COLO829 (cell line): ENCODE measurements at places on chromosomes 6 and 20.

GRCh38 chr20:22887796-22888195, 147.3 kb upstream of the SSTR4 start:
- no peak for DNase-seq

GRCh38 chr20:21377701-21378100, 19.6 kb downstream of the NKX2-4 start:
- no peak for DNase-seq

DNA sequence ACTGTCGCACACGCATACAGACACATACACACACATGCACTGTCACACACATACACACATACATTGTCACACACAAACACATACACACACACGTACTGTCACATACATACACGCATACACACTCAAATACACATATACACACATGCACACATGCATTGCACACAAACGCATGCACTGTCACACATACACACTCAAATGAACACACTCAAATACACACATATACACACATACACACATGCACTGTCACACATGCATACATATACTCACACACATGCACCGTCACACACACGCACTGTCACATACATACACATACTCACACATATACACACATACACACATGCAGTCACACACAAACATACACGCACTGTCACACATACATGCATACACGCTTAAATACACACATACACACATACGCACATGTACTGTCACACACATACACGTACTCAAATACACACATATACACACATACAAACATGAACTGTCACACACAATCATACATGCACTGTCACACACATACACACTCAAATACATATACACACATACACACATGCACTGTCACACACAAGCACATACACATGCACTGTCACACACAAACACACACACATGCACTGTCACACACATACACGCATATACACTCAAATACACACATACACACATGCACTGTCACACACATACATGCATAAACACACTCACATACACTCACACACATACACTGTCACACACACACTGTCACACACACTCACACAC, 548.6 kb upstream of the BTBD3 start:
- no peak for DNase-seq

- DNase-seq = no peak
These were observed 13.0 kb downstream of the DEFB132 start for GRCh38 chr20:270517-270916.

GRCh38 chr6:89494131-89494793, 61.3 kb downstream of the ANKRD6 start:
- DNase-seq = no peak

DNA sequence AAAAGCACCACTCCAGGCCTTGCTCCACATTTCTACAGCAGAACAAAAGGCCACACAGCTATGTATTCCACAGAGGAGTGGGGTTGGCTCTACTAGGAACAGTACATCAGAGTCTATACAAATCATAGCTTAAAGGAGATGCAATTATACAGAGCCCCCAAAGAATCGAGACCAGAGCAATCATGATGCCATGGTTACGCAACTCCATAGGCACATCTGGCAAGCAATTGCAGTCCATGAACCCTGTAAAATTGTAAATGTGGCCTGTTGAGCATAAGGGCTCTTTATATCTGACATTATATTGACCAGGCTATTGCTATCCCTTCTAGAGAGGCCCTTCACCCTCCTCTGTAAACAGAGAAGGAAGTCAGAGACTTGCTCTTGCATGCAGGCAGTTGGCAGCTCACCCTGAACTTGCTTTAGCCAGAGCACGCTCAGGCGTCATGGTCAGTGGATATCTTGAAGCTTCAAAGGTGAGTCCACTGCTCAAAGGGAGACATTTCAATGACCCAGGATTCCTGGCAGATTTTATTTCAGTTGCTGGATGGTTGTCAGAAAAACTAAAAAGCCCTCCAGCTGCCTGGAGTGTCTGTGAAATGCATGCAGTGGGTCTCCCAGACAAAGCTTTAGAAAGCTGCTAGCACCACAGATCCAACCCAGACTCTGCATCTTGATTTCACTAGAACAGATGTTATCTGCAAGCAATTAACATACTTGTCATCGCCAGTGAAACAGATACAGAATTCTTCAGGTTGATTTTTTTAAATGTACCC, 357.2 kb downstream of the CENPW start:
- no peak for DNase-seq

- no peak for DNase-seq
These were observed 8.7 kb downstream of the ZMYND8 start for GRCh38 chr20:47347661-47348435.

DNA sequence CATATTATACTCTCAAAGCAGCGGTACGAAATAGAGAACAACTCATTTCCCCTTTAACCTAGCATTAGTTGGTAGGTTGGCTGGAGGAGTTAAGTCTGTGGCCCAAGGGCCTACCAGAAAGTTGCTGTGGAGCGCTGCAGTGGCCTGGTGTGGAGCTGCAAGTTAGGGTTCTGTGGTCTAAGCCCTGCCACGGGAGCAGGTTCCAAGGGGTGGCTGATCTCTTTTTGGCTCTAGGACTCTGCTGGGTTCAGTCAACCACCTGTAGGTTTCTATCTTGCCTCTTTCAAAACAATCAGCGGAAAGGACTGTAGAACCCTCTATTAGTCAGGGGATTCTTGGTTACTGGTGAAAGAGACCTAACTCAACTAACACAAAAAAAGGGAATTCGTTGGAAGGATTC, 54.5 kb upstream of the TULP4 start:
- DNase-seq = no peak

- peak; percentile 19 for DNase-seq
These were observed 229.3 kb upstream of the TENT5A start for GRCh38 chr6:81981812-81982211.
